CD4-positive, CD25-positive, alpha-beta regulatory T cell (primary cell): ENCODE measurements at places on chromosomes 6 and 20. TPM values are rescaled to one million over a fixed set of nuclear protein-coding genes. Genes with fewer than 3 reads are reported as not detected.

The RBM38 gene
- 322 TPM for total RNA-seq

The HLA-DRB5 gene
- total RNA-seq: 57.6 TPM

The MTFR2 gene
- total RNA-seq: 3.7 TPM

The DOK5 gene
- not detected for total RNA-seq

The UBE3D gene
- 7.0 TPM for total RNA-seq

The DEFB127 gene
- not detected for total RNA-seq

The HLA-DQB2 gene
- total RNA-seq: 5.4 TPM

DNA sequence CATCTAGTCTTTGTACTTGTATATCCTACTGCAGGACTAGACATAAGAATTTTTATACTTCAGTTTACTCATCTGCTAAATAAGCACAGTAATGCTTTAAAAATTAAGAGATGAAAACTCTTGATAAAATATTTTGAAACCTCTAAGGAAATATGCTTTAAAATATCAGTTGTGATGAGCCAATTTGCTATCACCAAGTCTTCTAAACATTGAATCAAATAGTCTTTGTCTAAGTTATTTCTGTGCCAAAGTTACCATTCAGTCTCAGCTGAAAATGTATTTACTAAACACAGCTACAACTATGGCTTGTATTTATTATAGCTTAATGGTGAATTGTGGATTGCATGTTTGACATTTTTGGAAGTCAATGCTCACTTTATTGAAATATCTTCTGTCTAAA lies 46.2 kb upstream of the RFPL4B start:
- no peak for DNase-seq
- H3K36me3 ChIP-seq: no peaks in the 10 kb centered on the region
- no peaks in the 10 kb centered on the region for H3K4me1 ChIP-seq
- H3K27ac ChIP-seq: no peak overlapping the region
- H3K4me3 ChIP-seq: no peak overlapping the region

GRCh38 chr6:144757730-144758129 lies 472.6 kb downstream of the UTRN start:
- no peaks in the 10 kb centered on the region for H3K4me1 ChIP-seq
- H3K36me3 ChIP-seq: peaks cover 48% of the 10 kb centered on the region
- H3K27me3 ChIP-seq: no peaks in the 10 kb centered on the region
- DNase-seq: no peak
- H3K4me3 ChIP-seq: no peak overlapping the region

GRCh38 chr20:60558486-60558885 lies 600.3 kb downstream of the CDH26 start:
- H3K4me1 ChIP-seq: no peaks in the 10 kb centered on the region
- DNase-seq: no peak
- H3K36me3 ChIP-seq: no peaks in the 10 kb centered on the region
- no peak overlapping the region for H3K4me3 ChIP-seq

DNA sequence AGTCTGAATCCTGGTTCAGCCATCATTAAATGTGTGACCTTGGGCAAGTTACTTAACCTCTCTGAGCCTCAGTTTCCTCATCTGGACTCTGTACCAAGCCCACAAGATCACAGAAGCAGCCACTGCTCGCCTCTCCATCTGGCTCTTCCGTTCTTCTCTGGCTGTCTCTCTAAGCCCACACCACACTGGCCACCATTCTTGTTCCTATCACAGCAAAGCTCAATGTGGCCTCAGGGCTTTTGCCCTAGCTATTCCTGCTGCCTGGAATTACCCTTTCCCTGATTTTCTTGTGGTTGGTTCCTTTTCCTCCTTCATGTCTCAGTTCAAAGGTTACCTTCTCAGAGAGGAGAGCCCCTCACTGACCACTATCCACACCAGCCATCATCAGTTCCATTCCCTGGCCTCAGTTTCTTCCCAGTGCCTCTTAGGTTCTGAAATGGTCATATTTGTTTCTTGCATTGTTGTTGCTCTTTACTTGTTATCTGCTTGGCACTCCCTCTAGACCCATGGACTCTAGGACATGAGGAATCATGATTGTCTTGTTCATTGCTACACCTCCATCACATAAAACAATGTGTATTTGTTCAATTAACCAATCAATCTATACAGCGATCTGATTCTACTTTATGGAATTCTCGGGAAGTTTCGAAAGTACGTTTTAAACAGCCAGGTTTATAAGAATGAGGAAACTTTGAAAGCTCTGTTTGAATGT lies 56.5 kb upstream of the PTPN1 start:
- H3K4me3 ChIP-seq: no peak overlapping the region
- no peaks in the 10 kb centered on the region for H3K4me1 ChIP-seq
- H3K36me3 ChIP-seq: no peaks in the 10 kb centered on the region
- no peak overlapping the region for H3K27ac ChIP-seq
- DNase-seq: no peak
- no peaks in the 10 kb centered on the region for H3K27me3 ChIP-seq

DNA sequence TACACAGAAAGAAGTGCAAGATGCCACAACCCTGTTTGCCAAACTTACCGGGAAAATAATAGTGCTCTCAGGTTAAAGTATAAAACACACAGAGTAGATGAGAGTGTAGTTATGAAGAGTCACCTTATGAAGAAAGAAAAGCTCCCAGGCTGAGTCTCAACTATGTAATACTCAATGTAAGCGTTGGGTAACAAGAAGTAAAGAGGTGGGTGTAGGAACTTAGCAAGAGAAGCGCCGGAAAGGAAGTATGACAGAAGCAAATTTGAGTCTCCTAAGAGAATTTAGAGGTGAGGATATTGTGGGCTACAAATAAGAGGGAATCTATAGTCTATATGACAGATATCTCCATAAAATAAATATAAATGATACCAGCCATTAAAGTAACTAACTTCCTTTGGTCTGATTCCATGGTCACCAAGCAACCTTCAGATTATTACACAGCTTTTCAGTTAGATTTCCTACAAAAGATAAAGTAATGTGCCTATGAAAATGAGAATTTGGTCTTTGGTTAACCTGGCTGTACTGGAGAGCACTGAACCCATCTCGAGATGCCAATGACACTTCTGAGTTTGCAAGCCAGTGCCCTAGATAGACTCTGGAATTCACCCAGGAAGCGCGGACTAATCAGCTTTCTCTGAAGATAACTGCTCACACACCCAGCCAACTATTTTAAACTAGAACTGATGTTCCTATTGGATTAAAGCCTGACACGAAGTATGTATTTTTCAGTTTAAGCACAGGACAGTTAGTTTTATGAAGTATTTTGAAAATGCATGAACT lies 1.8 kb downstream of the TUBE1 start:
- peaks cover 17% of the 10 kb centered on the region for H3K27me3 ChIP-seq
- H3K27ac ChIP-seq: no peak overlapping the region
- peaks cover 16% of the 10 kb centered on the region for H3K4me1 ChIP-seq
- H3K4me3 ChIP-seq: peak overlapping the region; percentile 97

DNA sequence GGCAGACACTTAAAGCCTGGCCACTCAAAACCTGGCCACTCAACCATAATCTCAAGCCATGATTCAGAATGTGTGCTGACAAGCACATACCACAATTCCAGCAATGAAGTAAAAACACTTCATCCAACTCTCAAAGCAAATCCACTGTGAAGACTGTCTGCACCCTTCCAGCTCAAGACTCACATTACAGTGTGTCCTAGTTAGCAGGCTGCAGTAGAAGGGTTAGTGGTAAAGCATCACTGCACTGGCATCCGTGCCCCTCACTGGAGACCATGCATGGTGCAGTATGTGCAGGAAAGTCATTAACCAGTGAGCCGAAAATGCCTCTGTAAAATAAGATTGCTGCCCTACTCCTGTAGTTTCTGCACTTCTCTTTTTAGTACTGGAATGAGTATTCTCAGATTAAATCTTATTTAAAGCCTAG lies 43.4 kb downstream of the SLC23A2 start:
- no peak overlapping the region for H3K4me3 ChIP-seq
- no peaks in the 10 kb centered on the region for H3K27me3 ChIP-seq
- H3K36me3 ChIP-seq: no peaks in the 10 kb centered on the region
- peaks cover 14% of the 10 kb centered on the region for H3K4me1 ChIP-seq

- peaks cover 25% of the 10 kb centered on the region for H3K4me1 ChIP-seq
- no peak overlapping the region for H3K4me3 ChIP-seq
- no peak for DNase-seq
- no peaks in the 10 kb centered on the region for H3K27me3 ChIP-seq
- no peaks in the 10 kb centered on the region for H3K36me3 ChIP-seq
Measured at GRCh38 chr6:157989541-157990289, 8.1 kb downstream of the SYNJ2 start.

GRCh38 chr6:121549736-121550135 lies 114.3 kb downstream of the GJA1 start:
- H3K36me3 ChIP-seq: no peaks in the 10 kb centered on the region
- H3K27me3 ChIP-seq: no peaks in the 10 kb centered on the region
- H3K4me3 ChIP-seq: no peak overlapping the region
- H3K4me1 ChIP-seq: no peaks in the 10 kb centered on the region

- no peak overlapping the region for H3K4me3 ChIP-seq
- peaks cover 18% of the 10 kb centered on the region for H3K36me3 ChIP-seq
- DNase-seq: no peak
- no peaks in the 10 kb centered on the region for H3K4me1 ChIP-seq
- H3K27me3 ChIP-seq: no peaks in the 10 kb centered on the region
- no peak overlapping the region for H3K27ac ChIP-seq
Measured at GRCh38 chr6:37331047-37331446, 22.7 kb upstream of the RNF8 start.
